CD4-positive, alpha-beta T cell treated with Interferon alpha-2 for 1 hour (primary cell): ENCODE measurements at places on chromosomes 11 and 22.

DNA sequence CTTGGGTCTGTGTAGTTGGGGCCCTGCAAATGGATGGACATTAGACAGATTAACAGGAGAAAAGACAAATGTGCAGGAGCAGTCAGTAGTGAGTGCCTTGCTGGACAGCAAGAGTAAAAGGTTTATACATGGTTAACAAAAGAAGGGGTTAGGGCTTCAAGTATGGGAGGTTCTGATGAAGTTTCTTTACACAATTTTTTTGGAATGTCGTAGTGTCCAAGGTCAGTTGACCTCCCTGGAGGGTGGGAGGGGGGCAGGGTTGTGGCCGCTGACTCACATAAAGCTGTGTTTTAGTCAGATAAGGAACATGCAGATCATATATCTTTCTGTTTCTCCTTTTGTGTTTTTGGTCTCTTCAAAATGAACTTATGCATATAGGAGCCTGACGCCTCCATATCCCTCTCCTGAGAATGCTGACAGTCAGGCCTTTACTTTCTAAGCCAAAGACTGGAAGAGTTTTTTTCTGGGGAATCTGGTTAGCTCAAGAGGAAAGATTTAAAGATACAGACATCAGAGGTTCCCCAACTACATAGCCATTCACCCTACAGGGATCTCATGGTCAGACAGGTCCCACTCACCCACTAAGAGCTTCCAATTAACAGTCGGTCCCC lies 134.3 kb downstream of the NECTIN1 start:
- DNase-seq, result no peak

DNA sequence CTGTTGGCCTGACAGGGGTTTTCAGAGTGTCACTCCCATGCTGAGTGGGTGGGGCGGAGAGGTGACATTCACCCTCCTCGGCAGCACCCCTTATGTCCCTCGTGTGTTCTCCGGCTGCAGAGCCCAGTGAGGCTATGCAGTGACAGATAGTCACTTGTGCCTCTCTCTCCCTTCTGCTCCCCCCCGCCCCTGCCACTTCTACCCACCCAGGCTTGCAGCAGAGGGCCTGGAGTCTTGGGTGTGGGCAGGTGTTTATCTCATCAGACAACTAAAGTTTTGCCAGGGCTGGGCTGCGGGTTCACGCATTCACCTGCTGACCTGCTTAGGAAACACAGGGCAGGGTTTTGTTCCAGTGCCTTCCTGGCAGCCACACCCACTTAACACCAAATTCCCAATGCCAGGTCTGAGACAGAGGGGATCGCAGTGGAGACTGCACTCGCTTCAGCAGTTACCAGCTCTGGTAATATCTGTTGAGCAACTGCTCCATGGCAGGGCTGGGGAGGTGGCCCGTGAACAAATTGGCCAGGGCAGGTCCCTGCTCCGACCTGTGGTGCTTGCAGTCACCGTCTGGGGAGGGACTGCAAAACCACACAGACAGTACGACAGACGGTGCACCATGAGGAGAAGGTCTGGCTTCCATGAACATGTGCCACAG lies 50.5 kb upstream of the ADA2 start:
- DNase-seq, result no peak

DNA sequence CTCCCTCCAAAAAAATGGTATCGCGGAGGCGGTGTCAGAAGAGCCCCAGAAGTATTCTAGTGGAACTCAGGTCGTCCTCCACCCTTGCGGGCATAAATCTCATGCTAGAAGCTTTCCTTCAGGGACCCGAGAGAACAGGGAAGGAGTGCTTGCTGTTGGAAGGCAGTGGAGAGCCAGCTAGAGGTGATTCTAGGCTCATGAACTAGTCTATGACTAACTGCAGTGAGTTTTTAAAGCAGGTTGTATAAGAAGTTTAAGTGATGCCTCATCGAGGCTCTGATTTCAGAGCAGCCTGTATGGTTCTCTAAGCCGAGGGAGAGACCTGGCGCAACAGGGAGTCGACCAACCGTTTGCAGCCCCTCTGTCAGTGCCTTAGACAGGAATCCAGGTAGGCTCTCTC lies 85.7 kb downstream of the TBC1D22A start:
- DNase-seq, result no peak

DNA sequence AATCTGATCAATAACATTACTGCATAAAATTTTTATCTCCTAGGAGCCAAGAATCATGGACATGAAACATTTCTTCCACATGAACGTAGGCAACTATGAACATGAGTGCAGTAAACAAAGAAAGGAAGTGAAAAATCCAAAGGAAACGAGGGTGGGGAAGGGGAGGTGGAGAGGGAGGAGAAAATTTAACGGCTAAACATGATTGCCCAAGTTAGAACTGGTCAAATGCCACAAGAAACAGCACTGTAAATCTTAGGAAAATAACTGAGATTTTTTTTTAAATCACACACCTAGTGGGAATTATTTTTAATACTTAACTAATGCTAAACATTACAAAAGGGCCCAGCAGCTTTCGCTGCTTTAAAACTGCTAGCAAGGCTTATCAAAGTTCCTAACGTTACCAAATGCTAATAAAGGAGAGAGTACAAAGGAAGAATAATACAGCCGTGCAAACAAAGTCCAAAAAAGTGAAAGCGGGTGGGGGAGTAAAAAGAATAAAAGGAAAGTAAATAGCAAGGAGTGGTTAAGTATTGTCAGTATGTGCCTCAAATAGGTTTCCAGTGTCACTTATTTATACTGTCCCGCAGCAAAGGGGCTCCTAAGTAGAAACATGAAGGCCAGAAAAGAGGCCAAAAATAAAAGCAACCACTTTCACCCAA lies 13.7 kb downstream of the NARS2 start:
- no peak for DNase-seq

GRCh38 chr11:67611165-67611564 lies 4.4 kb downstream of the NDUFV1 start:
- DNase-seq, result no peak

DNA sequence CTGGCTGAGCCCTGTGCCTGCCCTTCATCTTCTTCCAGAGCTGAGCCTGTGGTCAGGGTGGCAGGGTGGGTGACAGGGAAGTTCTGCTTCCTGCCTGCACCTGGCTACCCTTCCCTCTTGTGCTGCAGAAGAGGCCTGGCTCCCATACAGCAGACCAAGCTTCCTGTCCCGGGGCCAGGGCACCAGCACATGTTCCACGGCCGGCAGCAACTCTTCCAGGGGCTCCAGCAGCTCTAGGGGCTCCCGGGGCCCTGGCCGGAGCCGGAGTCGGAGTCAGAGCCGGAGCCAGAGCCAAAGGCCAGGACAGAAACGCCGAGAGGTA lies 15.0 kb downstream of the ROBO3 start:
- no peak for DNase-seq

DNA sequence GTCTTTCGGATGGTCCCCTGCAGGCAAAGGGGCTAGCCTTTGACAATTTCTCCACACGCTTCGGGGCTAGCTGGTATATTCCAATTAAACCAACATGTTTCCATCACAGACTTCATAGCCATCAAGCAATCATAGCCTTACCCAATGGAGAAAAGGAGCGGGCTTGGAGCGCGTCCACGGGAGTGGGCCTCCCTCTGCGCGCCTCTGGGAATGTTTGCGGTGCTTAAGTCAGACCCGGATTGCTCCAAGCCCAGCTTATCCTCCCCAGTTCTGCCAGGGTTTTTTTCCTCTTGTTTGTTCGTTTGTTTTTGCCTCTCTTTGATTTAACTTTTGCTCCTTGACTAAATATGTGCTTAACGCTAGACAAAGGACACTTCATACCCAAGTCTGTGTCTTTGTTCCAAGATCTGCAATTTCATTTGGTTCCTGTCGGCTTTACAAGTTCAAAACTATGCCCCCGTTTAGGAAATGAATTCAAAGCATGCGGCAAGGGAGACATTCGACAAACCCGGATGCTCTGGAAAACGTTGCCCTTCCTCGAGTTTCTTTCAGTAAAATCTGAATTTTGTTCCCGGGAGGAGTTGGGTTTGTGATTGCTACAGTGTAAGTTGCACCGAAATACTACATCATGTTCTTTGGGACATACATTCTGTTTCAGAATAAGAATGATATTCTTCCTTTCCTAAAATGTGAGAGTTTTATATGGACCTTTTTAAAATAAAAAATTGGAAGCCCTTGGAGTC lies 1.0 kb upstream of the GLB1L2 start:
- DNase-seq, result no peak

GRCh38 chr22:19620742-19621371 lies 93.4 kb upstream of the SEPTIN5 start:
- no peak for DNase-seq

DNA sequence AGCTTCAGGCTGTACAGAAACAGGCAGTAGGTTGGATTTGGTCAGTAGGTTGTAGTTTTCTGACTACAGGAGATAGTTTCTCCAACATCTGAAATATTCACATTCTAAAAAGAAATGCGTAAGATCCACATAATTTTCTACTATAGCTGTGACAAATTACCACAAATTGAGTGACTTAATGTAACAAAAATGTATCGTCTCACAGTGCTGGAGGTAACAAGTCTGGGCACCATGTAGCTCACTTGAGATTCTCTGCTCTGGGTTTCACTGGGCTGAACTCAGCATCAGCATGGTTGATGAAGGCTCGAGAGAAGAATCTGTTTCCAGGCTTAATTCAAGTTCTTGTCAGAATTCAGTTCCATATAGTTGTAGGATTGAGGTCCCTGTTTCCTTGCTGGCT lies 350.9 kb upstream of the CCDC179 start:
- DNase-seq, result no peak

DNA sequence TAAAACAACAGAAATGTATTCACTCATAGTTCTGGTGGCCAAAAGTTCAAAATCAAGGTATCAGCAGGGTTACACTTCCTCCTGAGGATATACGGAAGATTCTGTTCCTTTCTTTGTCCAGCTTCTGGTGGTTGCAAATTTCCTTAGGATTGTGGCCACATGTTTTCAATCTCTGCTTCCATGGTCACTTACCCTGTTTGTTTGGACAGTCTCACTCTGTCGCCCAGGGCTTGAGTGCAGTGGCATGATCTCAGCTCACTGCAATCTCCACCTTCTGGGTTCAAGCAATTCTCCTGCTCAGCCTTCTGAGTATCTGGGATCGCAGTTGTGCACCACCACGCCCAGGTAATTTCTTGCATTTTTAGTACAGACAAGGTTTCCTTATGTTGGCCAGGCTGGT lies 534.3 kb downstream of the KCNA4 start:
- DNase-seq, result no peak

GRCh38 chr11:110509472-110509871 lies 79.7 kb downstream of the FDX1 start:
- no peak for DNase-seq

- no peak for DNase-seq
Measured at GRCh38 chr11:119332111-119332765, 2.1 kb upstream of the RNF26 start.

GRCh38 chr22:46826438-46827135 lies 64.1 kb downstream of the TBC1D22A start:
- DNase-seq, result no peak

DNA sequence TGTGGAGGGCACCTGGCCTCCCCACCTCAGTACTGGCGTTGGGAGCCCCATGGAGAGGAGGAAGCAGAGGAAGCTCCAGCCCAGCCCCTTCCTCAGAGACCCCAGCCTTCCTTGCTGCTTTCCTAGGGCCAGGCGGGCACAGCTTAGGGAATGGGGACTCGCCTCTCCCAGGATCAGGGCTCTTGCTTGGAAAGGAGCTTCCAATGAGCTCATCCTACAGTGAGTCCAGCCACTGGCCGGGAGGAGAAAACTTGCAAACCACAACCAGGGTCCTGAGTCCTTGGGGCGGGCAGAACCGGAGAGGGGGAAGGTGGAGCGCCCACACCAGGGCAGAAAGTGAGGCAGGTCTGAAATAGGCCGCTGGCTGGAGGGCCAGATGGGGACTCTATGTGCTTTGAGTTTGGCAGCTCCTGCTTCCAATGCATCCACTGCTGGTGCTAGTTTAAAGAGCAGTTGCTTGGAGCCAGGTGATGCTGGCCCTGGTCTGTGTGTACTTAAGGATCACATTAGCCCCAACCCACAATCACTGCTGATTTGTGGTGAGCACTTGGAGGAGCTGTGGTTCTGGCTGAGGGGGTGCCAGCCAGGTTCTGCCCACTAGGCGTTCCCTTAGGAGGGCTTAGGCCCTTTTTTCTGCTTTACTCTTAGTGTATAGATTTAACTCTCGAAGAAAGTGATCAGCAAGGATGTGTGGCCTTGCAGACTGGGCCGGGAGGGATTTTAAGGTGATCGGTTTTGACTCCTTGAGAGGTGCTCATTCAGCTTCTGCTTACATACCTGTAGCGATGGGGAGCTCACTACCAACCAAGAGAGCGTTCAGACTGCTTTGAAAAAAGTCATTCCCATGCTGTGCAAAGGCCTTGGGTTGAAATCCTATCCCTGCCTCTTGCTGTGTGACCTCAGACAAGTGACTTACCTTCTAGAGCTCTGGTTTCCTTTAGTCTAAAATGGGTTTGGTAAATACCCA lies 81.9 kb downstream of the TP53I11 start:
- no peak for DNase-seq

GRCh38 chr22:42868751-42869251 lies 11.7 kb upstream of the ARFGAP3 start:
- DNase-seq, result no peak

GRCh38 chr11:134515081-134515960 lies 103.3 kb upstream of the B3GAT1 start:
- no peak for DNase-seq

GRCh38 chr22:37892566-37893335 lies 13.3 kb upstream of the MICALL1 start:
- no peak for DNase-seq

- no peak for DNase-seq
Measured at GRCh38 chr22:40175611-40176244, 2.0 kb upstream of the TNRC6B start.

GRCh38 chr11:67300756-67301312 lies 2.5 kb upstream of the SSH3 start:
- no peak for DNase-seq

DNA sequence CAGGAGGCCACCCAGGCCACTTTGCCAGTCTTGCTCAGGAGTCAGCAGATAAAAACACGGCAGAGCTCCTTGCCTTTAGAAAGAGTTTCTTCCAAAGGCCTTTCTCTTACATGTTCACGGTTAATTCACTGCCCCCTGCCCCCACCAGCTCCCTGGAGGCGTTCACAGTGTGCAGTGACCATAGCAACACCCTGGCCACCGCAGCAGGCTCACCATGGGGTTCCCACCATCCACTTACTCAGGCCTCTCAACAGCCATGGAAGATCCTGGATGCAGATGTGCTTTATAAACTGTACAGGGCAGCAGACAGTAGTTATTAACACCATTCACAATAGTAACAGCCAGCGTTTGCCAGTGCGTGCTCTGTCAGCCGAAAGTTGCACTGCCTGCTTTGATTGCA lies 10.6 kb upstream of the MYO7A start:
- DNase-seq, result no peak

- no peak for DNase-seq
Measured at GRCh38 chr11:77322926-77323590, 21.6 kb upstream of the GDPD4 start.

DNA sequence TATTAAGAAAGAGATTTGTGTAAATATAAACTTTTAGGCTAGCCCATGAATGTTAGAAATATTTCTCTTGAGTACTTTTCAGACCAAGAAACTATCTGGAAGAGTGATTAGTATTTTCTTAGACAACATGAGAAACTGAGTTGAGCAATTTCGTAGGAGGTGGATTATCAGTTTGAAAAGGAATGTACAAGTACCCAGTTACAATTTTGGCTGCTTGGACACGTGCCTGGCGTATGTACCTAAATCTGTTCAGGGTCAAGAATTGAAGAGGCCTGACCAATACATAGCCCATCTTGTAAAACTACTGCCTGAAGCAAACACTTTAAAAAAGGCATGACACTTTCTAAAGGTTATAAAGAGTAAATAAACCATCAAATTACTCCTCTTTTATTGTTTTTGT lies 71.1 kb downstream of the CCDC73 start:
- no peak for DNase-seq
